Brain (organoid and tissue), 16 donors: ENCODE measurements at places on chromosomes 2 and 18.

- DNase-seq: no peak
Observed at GRCh38 chr18:70523792-70524182, 234.9 kb downstream of the SOCS6 start.

- no peak for DNase-seq
Observed at GRCh38 chr2:74027496-74027895, 42.8 kb downstream of the TET3 start.

- DNase-seq: no peak
Observed at GRCh38 chr2:177728399-177728765, 335.8 kb downstream of the AGPS start.

GRCh38 chr18:57146956-57147636, at the start of gene BOD1L2:
TSS of gene BOD1L2 (plus strand) at chr18:57147087. CDS start at chr18:57147313, 226 bp downstream.
- no peak for DNase-seq

DNA sequence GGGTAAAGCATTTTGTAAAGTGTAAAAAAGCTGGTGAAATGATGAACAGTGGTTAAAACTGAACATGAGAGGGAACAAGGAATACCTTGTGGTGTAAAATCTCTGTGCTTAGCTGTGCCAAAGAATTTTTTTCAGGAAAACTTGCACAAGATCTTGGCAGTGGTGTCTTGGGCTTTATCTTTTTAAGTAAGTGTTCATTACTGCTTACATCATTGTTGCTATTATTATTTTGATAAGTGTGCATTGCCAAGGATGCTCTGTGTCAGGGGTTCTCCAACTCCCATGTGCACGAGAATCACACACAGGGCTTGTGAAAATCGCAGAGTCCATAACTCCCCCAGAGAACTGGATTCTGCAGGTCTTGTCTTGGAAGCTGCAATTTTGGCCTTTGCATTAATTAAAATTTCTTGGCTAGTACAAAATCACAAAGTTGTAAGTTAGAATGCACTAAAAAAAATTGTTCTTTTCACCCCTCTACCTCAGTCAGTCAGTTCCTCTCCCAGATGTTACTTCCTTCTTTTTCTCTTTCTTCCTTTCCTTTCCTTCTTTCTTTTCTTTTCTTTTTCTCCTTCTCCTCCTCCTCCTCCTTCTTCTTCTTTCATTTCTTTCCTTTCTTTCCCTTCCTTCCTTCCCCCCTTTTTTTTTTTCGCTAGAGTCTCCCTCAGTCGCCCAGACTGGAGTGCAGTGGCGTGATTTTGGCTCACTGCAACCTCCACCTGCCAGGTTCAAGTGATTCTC, 37.8 kb downstream of the GATA6 start:
- no peak for DNase-seq

- peak; percentile 45 for DNase-seq
Observed at GRCh38 chr18:32200766-32201165, 10.9 kb downstream of the MEP1B start.

- peak; percentile 27 for DNase-seq
Observed at GRCh38 chr2:146576339-146577111, 1268.3 kb upstream of the ACVR2A start.

- DNase-seq: no peak
Observed at GRCh38 chr2:11100130-11100529, 55.1 kb upstream of the SLC66A3 start.

DNA sequence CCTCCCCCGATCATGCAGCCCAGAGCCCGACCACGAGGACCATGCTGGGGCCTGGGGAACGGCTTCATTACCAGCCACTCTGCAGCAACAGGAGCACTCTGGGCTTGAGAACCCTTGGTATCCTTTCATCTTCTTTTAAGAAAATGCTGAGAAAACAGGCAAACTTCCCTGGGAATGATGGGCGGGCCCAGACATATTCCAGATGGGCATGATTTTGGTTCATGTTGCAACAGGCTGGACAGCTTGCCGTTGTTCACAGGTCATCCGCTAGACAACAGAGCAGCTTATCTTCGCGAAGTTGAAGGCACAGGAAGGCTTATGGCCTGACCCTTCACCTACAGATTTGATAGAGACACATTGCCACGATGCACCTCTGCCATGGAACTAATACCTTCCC, 121.0 kb downstream of the KLHL29 start:
- no peak for DNase-seq

GRCh38 chr2:990970-991369, 40.3 kb downstream of the SNTG2 start:
- DNase-seq: peak; percentile 4

GRCh38 chr2:162839419-162839818, 852 bp upstream of the KCNH7 start:
- peak; percentile 86 for DNase-seq

GRCh38 chr2:235727174-235727573, 233.3 kb downstream of the AGAP1 start:
- no peak for DNase-seq

DNA sequence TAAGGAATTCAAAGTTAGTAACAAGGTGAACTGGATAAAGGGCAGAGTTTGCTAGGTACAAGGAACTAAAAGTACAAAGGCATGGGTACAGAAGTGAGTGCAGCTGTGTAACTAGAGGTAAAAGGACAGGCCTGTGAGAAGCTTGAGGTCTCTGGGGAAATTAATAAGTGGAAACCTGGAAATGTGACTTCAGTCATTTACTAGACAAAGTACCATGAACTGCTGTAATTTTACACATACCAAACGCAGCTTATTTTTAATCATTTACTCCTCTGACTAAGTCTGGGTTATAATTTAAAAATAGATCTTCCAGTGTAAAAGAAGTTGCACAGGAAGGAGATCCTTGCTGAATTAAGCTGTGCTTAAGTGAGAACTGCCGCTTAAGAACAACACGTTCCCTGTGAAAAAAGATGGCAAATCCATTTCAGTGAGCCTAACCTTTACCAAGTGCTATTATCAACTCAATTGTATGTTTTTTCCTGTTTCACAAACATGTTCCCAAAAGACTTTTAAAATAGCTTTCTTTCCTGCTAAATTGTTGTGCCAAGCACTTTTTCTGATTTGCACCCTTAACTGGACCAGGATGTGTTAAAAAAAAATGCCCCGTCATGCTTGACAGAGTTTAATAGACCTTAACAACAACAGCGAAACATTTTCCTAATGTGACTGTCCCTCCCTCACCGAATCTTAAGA, 44.3 kb downstream of the CALCRL start:
- DNase-seq: no peak

DNA sequence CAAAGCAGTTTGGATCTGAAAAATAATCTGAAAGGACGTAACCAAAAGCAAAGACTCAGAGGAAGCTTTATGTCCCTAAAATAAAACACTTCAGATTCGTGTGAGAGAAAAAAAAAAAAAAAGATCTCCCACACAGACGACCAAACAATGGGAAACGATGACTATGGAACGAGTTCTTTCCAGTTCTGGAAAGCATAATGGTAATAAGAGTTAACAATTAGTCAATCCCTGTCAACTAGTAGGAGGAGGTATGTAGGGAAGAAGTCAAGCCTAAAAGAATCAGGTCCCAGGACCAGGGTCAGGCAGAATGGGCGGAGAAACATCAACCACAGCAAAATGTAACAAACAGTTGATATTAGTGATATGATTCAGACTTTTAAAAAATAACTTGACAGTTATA, 170.3 kb upstream of the SETBP1 start:
- DNase-seq: no peak

GRCh38 chr2:168278424-168278888, 31.1 kb upstream of the STK39 start:
- no peak for DNase-seq
